Activated effector memory CD4-positive, alpha-beta T cell treated with anti-CD3 and anti-CD28 coated beads, Interleukin-2, amount 50 U/mL, for 16 hours (primary cell): ENCODE measurements at places on chromosomes 6 and 20.

GRCh38 chr6:14638906-14639761 lies 521.6 kb downstream of the CD83 start:
- DNase-seq: no peak

DNA sequence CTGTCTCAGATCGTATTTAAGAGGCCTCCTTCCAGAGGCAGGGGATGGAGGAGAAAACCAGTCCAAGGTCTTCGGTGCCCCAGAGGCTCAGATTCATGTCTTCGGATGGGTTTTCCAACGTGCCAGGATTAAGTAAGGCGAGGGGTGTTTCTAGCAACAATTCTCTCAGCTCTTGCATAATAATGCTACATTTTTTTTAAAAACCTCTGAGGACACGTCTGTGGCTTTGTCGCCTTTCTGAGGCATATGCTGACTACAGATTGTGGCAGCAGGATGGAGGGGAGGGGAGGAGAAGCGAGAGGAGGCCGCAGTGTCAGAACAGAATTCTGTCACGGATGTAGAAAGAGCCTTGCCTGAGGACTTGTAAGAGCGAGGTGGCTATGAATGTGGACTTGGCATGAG lies 17.7 kb upstream of the CCDC167 start:
- peak; percentile 88 for DNase-seq

DNA sequence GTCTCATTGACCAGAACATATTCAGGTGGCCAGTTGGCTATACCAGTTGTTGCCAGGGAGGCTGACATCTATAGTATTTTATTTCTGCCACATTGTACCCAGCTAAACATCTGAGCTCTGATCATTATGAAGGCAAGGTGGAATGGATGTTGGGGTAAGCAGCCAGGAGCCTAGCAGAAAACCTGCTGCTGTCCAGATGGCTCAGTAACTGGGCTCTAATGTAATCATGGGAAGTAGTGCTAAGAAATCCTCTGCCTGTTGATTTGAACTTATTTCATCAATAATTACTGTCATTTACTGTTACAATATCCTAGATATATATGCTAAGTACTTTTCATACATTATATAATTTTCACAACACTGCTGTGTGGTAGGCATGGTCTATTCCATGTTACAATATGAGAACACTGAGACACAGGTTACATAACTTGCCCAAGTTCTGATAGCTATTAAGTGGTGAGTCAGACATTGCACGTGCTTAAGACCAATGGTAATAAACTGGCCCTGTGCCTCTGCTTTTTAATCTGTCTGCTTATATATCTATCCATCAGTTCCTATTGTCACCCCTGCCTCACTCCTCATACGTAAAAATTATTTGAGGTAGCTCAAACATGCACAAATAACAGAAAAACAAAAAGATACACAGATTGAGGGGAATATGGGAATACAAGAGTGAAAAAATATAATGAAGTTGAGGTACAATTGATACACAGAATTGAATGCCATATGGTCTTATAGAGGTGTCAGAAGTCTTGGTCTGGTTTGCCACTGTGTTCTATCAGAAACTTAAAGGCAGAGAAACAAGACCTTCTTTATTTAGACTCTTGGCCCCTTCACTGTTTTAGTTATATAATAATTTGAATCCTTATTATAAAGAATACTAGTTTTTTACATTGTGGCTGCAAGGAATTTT lies 25.2 kb downstream of the TBPL1 start:
- no peak for DNase-seq

DNA sequence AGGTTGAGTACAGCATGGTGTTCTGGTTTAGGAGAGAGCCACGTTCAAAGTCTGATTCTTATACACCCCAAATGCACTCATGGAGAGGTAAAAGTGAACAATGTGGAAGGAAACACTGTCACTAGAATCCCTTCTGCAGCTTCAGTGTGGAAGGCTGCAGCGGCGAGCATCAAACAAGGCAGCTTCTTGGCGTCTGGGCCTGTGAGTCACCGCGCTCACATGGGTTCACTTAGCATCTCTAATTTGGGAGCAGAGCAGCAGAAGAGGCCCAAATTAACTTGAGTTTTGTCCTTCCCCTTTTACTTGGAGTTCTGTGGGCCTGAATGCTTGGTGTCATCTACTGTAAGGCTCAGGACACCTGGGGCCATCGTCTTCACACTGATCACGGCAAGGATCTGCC lies 10.9 kb upstream of the E2F1 start:
- DNase-seq: no peak

GRCh38 chr20:257419-257818 lies at the start of gene DEFB132:
Gene DEFB132 (plus strand): TSS chr20:257724. CDS start chr20:257779, 55 bp downstream.
- no peak for DNase-seq

GRCh38 chr6:134757911-134758361 lies 192.0 kb downstream of the ALDH8A1 start:
- no peak for DNase-seq

DNA sequence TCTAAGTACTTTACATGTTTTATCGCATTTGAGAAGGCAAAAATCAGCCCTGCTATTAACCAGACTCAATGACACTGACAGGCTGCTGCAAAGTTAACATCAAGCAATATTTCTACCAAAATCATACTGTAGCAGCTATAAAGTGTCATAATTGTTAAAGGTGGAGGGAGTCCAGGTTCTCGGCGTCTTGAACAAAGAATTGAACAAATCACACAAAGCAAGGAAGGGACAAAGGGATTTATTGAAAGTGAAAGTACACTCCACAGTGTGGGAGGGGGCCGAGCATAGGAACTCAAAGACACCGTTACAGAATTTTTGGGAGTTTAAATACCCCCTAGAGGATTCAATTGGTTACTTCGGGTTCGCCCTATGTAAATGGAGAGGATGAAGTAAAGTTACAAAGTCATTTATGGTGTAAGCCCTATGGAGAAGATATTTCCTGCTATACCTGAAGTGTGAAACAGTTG lies 12.9 kb upstream of the ZNF391 start:
- DNase-seq: no peak

DNA sequence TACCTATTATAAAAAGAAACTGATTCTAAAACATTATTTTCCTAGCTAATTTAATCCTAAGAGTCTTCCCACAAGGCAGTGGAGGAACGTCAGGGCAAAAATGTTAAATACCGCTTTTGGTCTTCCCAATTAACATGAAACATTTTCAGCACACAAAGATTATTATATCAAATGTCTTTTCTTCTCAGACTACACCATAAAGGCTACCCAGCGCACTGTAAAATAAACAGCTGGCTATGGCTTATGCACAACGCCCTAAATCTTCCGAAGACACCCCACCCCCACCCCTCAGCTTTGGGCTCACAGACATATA lies 1.0 kb downstream of the NUDT3 start:
- no peak for DNase-seq

DNA sequence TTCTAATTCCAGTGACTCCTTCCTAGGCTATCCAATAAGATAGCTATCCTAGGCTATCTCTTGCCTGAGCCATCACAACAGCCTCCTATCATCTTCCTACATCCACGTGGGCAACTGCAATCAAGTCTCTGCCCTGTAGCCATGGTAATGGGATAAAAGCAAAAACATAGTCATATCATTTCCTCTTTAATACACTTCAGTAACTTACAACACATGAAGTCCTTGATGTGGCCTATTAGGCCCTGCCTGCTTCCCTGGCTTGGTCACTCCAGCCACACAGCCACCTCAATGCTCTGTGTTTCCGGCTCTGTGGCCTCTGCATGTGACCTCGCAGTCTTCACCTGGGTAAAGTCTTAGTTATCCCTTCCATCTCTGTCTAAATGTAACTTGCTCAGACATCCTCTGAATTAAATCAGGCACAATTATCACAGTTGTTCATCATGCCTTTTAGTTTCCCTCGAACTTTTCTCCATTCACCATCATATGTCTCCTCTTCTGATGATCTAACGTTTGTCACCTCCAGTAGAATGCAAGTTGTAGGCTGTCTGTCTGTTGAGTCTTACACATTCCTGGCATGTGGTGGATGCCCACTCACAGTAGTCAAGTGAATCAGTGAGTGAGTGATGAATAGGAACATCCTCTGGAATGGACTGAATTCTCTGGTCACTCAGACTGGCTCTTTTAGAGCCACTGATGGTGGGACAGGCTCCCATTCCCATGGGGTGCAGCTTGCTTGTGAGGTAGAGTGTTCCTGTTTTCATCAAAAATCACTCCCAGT lies 229.4 kb downstream of the TBC1D7 start:
- no peak for DNase-seq

DNA sequence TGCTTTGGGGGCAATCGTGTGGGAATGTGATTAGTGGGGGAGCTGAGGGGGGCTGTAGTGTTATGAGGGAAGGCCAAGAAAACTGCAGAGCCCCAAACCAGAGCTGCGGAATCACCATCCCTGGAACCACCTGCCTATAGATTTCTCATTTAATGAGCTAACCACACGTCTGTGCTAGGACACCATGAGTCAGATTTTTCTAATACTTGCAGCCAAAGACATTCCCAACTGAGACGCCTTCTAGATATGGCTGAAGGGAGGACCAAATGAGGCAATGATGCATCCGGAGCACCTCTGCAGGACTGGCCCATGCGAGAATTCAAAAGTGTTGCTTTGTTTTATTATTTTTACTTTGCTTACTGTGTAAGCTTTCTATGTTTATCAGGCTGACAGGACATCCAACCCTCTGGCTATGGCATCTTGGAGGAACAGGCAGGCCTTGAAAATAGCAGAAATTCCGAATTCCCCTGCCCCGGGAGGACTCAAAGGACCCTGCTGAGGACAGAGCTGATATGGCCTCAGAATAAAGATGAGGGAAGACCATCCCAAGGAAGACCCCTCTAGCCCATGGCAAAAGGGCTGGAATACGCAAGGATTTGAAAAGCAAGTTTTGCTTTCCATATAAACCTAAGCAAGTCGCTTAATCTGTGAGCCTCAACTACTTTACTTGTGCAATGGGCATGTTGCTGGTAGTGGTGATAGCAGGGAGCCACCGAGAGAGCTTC lies 3.1 kb upstream of the PTGIS start:
- peak; percentile 14 for DNase-seq

DNA sequence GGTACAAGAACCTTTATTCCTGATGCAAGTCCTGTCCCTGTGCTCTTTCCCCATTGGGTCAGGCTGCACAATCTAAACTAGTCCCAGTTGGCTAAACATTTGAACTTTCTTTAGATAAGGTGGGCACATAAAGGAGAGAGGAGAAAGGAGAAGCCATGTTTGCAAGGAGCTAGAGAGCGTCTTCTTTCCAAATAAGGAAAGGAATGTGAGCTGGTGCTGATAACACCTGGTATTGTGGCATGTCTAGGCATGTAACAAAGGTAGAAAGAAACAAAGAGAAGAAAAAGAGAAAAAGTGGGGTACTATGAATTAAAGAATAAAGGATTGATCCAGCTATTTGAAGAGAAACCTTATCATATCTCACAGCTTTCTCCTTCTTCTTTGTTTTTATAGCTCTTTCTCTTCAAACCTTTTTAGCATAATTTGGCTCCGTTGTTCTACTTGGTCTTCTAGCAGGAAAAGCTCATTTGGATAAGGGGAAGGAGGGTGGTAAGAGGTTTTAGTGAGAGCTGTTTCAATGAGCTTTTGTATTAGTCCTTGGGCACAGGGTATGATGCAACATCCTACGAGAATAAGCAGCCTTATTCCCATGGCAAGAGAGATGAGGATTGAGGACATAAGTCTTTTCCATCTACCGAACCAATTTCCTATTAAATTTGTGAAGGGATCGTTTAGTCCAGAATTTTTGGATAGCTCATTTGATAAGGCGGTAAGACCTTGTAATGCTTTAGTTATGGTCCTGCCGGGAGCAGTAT lies 415.5 kb upstream of the MAN1A1 start:
- no peak for DNase-seq

- DNase-seq: no peak
These were observed 99.8 kb downstream of the HIVEP2 start for GRCh38 chr6:142845143-142845571.

GRCh38 chr6:156919370-156919769 lies 142.2 kb downstream of the ARID1B start:
- no peak for DNase-seq
